ENCODE measurements at places on chromosomes 7 and 10.

GRCh38 chr7:120431016-120431415 lies 158.0 kb downstream of the KCND2 start:
- DNase-seq = no peak

- no peak for DNase-seq
Observed at GRCh38 chr7:25349283-25350017, 121.2 kb upstream of the NPVF start.

GRCh38 chr7:87517136-87517815 lies 41.8 kb upstream of the ABCB4 start:
- no peak for DNase-seq

DNA sequence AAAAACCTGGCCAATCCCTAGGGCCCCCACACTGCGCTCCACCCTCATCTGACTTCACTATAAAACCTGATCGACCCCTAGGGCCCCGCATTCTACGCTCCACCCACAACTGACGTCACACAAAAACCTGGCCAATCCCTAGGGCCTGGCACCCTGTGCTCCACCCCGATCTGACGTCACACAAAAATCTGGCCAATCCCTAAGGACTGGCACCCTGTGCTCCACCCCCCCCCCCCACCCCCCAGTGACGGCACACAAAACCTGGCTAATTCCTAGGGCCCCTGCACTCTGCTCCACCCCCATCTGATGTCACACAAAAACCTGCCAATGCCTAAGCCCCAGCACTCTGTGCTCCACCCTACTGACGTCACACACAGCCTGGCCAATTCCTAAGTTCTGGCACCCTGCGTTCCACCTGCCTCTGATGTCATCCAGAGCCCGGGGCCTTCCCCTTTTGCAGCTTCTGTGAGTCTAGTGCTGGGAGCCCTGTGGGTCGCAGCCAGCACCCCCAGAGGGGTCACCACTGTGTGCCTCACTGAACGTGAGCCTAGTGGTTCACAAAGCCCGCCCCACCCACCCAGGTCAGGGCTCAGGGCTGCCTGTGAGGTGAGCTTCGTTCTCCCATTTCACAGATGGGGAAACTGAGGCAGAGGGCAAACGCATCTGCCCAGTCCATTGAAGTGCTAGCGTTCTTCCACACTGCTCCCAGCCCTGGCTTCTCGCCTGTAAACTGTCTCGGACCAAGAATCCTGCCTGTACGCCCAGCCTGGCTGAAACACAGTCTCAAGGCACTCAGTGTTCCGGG lies 40.6 kb downstream of the MICALL2 start:
- no peak for DNase-seq

GRCh38 chr10:3132036-3133025 lies 40.3 kb downstream of the PITRM1 start:
- no peak for DNase-seq

DNA sequence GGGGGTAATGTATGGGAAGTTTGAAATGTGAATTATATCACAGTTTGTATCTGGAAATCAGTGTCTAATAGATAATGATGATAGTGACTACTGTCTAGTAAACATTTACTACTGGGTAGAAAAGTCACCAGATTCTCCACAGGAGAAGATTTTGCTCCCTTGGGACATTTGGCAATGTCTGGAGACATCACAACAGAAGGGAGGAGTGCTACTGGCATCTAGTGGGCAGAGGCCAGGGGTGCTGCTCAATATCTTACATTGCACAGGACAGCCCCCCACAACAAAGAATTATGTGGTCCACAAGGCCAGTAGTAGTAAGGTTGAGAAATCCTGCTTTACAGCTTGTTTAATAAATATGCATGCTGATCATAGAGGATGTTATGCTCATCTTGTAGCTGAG lies 92.3 kb upstream of the PRPS1L1 start:
- no peak for DNase-seq

- DNase-seq = no peak
Observed at GRCh38 chr7:30503274-30504212, 1.1 kb downstream of the GGCT start.

- no peak for DNase-seq
Observed at GRCh38 chr10:101609481-101609880, 21.4 kb downstream of the DPCD start.

GRCh38 chr7:5001003-5001402 lies 42.0 kb upstream of the MMD2 start:
- DNase-seq = no peak

DNA sequence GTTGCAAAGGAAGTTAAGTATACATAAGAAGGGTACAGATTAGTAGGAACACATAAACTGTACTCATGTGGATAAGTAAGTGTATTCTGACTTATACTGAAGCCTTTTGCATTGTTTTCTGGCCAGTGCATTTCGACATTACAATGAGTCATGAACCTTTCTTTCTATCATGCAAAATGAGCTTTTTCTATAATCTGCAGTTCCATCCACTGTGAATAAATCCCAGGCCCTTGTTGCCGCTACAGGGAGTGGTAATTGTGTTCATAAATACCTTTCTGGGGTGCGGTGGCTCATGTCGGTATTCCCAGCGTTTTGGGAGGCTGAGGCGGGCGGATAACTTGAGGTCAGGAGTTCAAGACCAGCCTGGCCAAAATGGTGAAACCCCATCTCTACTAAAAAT lies 858.3 kb downstream of the GRM8 start:
- no peak for DNase-seq

- DNase-seq = no peak
Observed at GRCh38 chr10:89258881-89259280, 7.3 kb upstream of the LIPA start.

- no peak for DNase-seq
Observed at GRCh38 chr10:119166118-119166500, 595 bp upstream of the SFXN4 start.

DNA sequence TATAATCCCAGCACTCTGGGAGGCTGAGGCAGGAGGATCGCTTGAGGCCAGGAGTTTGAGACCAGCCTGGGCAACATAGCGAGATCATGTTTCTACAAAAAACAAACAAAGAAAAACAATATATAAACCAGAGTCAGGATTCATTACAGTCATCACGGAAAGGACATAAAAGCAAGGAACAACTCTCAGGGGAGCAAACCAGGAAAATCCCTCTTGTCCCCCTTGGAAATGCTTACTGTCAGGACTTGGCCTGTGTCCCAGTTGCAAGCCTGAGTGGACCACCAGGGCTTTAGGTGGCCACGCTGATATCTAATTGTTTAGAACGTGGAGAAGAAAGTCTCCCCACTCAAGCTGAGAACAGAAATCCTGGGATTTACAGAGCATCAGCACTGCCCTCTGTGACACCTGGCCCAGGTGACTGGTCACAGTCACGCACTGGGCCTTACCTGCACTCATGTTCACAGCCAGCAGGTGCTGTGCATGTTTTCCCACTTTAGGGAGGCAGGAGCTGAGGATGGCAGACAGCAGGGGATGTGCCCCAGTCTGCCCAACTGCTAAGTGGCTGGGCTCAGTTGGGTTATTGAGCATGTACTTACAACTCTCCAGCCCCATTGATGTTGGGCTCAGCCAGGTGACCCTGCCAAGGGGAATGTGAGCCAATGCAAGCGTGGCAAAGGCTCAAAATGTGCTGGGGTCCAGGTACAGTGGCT lies 60.9 kb downstream of the TMEM130 start:
- DNase-seq = no peak

DNA sequence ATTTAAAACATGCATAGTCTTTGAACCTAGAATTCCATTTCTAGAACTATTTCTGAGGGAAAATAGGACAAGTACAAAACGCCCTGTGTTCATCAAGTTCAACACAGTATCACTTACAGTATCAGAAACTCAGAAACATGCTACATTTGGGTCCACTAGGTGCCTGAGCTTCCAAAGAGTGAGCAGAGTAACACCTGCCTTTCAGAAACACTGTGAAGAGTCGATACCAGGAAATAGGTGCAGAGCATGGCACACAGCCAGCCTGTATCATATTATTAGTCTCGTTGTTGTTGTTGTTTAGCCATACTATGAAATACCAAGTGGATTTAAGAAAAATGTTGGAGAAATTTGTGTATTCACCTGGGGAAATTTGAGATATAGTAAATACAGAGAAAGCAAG lies 392.1 kb upstream of the MGMT start:
- DNase-seq = no peak

- DNase-seq = no peak
Observed at GRCh38 chr7:114789161-114789560, 132.7 kb upstream of the MDFIC start.

DNA sequence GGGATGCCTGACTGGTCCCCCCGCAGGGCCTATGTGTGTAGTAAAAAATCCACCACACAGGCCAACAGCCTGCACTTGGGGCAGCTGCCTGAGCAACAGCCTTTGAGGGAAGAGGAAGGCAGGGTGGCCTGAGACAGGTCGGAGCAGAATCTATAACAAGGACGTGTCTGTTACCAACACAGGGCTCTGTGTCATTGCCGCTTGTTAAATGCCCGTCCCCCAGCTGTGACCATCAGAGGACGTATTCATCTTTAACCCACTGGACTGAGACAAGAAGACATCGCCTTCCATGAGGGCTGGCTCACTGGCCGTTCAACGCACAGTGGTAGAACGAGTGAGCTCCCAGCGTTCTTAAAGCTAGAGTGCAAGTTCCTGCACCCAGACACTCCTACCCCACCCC lies 7.8 kb downstream of the PDIA4 start:
- no peak for DNase-seq

DNA sequence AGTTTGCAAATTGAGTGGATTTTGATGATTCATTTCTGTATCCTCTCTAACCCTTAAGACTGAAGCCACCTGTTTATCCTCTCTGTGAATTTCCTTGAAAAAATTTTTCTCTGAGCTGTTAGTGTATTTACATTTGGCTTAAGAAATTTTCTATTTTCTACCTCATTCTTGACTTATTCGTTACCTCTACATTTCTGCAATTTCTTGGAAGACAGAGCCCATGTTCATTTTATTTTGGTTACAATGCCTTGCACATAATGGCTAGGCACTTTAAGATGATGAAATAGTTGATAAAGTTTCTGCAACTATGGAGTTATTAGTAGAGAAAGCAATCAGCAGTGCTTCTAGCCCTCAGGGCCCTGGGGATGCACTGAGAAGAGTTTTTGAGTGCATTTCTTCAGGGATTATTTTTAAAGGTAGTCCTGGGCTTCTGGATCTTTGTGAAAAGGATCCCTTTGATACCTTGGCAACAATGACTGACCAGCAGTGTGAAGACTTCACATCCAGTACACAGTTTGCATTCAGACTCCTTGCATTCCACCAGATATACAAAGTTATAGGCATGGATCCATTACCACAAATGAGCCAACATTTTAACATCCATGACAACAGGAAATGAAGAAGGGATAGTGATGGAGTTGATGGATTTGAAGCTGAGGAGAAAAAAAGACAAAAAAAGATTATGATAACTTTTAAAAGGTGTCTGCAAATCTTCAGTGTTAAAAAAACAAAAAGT lies 68.2 kb downstream of the CH25H start:
- DNase-seq = no peak

DNA sequence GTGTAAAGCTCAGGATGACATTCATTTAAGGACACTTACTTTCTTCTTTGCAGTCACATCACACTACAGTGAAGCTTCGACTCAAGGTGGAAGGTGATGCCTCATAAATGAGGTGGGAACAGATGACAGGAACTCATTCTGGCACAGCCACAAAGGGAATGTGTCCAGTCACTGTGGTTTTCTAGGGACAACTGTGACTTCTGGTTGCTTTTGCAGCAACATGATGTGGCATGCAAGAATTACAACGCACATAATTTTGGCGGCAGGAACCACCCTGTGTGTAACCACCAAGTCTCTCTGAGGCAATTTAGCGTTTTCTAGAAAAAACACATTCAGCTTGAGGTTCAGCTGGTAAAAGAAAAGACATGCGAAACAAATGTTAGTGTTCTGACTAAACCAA lies 32.0 kb upstream of the FERD3L start:
- no peak for DNase-seq

- DNase-seq = no peak
Observed at GRCh38 chr7:82595176-82595575, 151.6 kb upstream of the CACNA2D1 start.

- DNase-seq = no peak
Observed at GRCh38 chr7:155381852-155382801, 75.8 kb upstream of the EN2 start.

- no peak for DNase-seq
Observed at GRCh38 chr7:70529914-70530585, 601.9 kb upstream of the GALNT17 start.

DNA sequence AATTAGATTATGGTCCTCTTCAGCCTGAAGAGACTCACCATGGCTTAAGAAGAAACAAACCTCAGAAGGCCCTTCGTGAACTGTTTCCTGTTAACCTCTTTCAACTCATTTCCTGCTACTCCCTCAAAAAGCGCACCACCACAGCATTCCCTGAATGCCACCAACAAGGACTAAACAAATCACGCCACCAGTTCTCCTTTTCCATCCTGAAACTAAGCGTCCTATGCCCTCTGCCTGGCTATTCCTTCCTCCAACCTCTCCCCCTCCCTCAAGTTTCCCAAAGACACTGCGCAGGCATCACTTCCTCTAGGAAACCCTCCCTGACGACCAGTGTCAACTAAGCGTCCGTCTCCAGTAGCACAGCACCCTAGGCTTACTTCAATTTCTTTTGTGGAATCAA lies 12.0 kb downstream of the YWHAG start:
- DNase-seq = no peak

GRCh38 chr10:128440513-128441160 lies 314.4 kb upstream of the MKI67 start:
- DNase-seq = no peak

GRCh38 chr10:4255751-4256150 lies 470.7 kb upstream of the KLF6 start:
- DNase-seq = no peak

DNA sequence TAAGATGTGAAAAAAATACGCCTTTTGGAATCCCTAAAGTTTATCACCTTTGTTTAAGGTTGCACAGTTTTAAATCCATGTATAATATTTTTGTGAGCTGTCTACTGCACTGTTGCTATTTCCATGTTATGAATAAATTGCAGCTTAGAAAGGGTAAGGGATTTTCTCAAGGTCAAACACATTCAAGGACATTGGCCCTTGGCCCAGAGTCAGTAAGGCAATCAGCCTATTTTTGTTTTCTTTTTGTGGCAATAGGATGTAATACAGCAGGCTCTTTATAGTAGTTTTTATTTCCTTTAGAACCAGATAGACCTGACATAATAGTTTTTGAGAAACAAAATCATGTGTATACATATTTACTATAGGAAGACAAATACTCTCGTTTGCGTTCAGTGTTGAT lies 219.8 kb downstream of the ACTR3B start:
- no peak for DNase-seq

DNA sequence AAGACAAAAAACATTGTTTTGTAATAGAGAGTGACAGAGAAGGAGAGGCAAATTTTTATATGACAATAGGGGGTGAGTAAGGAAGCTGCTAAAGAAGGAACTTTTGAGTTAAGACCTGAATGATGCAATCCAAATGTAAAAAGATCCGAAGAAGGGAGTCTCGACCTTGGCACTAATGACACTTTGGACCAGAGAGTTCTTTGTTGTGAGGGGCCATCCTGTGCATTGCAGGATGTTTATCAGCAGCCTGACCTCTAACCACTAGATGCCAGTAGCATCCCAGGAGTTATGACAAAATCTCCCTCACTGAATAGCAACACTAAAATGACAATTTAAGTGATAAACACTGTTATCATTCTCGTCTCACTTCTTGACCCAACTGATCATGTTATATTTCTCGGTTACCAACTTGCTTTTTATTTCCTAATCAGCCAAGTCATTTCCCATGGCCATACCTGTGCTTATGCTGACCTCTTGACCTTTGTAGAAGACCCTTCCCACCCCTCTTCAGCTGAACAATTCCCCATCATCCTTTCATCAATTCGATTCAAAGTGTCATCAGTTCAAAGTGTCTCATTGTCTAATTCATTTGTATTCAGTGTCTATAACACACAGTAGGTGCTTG lies 30.0 kb downstream of the DGKI start:
- no peak for DNase-seq

- DNase-seq = no peak
Observed at GRCh38 chr7:30303312-30304039, 19.1 kb downstream of the ZNRF2 start.
